Cerebellar cortex (tissue), 1 donor: ENCODE measurements at places on chromosomes 16 and 17.

- no peak for DNase-seq
Observed at GRCh38 chr17:16384557-16384956, 3.7 kb downstream of the UBB start.

DNA sequence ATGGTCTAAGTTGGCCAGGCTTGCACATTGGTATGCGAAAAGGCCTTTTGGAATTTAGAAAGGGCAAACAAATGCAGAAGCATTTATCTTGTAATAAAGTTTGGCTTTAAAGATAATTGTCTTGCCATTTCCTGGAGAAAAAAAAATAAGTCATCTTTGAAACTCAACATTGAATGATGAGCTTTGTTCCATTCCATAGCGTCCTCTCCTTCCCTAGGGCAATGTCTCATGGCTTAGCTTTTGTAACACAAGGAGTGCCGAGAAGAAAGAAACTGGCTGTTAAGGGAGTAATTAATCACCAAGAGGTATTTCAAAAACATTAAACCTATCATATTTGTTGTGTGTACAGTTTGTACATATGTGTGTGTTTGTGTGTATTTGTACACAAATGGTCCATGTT lies 372.3 kb downstream of the NPIPA8 start:
- no peak for DNase-seq

DNA sequence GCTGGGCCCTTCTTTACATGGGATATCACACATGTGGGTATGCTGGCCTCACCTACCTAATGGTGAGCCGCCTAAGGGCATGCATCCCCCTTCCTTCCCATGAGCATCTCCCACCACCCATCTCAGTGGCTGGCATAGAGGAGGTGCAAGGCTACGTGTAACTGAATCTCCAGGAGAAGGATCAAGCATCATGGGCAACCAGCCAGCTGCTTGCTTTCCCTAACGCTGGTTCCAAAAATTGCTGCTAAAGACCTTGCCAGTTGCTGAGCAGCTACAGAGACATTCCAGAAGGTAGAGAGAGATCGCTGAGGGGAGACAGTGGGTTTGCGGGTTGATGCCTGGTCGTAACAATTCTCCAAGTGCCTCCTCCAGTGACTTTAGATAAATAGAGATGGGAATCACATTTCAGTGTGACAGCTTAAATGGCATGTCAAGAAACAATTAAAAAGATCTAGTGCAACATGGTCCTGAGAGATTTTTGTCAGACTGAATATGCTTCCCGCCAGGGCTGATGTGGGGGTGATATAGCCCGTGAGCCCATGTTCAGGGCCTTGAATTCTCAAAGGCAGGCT lies 378.4 kb upstream of the CDH5 start:
- no peak for DNase-seq

DNA sequence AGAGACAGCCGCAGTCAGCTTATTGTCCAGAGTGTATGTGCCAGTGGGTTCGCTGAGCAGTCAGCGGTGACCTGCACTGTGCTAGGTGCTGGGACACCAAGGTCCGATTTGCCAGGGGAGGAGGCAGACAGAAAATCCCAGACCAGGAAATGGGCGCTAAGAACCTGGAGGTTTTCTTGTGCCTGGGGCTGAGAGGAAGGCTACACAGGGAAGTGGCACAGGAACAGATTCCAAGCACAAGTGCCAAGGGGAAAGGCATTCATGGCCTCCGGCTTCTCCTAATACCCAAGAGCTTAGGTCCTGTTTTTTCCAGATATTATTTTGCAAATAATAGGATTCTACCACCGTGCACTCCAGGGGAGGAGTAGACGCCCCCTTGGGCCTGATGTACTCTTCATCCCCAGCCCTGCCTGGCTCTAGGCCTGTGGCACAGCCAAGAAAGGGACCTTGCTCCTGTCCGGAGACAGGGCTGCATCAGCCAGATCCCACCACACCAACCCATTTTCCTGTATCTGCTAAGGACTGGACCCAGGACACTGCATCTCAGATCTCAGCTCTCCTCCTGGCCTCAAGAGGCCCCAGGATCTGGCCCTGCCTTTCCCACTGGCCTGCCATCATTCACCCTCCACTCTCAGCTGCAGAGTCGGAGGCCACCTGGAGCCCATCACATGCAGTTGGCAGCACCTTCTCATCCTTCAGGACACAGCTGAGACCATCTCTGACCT lies 187.2 kb downstream of the NTN1 start:
- no peak for DNase-seq

- no peak for DNase-seq
Observed at GRCh38 chr16:70419384-70420327, 19.2 kb downstream of the ST3GAL2 start.

DNA sequence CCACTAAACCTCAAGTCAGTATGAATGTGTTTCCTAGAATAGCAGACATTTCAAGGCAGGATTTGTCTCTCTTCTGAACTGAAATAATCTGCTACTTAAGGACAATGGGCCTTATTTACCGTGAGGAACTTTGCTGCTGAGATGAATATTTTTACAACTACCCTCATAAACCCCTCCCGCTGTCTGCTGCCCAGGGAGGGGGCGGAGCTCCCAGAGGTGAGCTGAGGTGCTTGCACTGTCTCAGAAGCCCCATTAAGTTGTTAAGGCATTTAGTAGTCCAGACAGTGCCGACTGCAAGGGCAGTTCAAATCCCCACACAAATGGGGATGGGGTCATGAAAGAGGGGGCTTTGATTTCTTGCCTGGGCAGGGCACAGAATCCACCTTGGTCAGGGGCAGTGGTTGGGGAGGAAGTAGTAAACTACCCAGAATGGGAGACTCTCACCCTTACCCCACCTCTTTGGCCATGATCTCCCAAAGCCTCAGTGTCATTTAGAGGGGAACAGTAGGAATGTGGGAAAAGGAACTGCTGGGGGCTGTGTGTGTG lies 19.2 kb downstream of the HNF1B start:
- DNase-seq: no peak

- no peak for DNase-seq
Observed at GRCh38 chr17:13076905-13077304, 59.1 kb upstream of the ELAC2 start.
